ENCODE measurements at places on chromosomes 4 and X. TPM values are rescaled to one million over a fixed set of nuclear protein-coding genes. Genes with fewer than 3 reads are reported as not detected.

The TEX13B gene
- not detected for total RNA-seq

The CXCL8 gene
- total RNA-seq, result 1.2 TPM

The ADGRG2 gene
- 0.35 TPM for total RNA-seq

The CXCL3 gene
- total RNA-seq, result 0.43 TPM

The SPATA18 gene
- total RNA-seq, result 2.3 TPM

The RIBC1 gene
- 0.81 TPM for total RNA-seq

The CCDC149 gene
- 11.7 TPM for total RNA-seq

The ARHGAP36 gene
- 0.24 TPM for total RNA-seq

The RGN gene
- total RNA-seq, result 17.1 TPM

The CXorf49 gene
- total RNA-seq, result not detected

The PPP1R2C gene
- total RNA-seq, result not detected

The NSG1 gene
- 2.6 TPM for total RNA-seq

The CT47B1 gene
- not detected for total RNA-seq
